Activated naive CD8-positive, alpha-beta T cell treated with anti-CD3 and anti-CD28 coated beads, Interleukin-2, amount 50 U/mL, for 24 hours (primary cell): ENCODE measurements at places on chromosomes 7 and 10.

DNA sequence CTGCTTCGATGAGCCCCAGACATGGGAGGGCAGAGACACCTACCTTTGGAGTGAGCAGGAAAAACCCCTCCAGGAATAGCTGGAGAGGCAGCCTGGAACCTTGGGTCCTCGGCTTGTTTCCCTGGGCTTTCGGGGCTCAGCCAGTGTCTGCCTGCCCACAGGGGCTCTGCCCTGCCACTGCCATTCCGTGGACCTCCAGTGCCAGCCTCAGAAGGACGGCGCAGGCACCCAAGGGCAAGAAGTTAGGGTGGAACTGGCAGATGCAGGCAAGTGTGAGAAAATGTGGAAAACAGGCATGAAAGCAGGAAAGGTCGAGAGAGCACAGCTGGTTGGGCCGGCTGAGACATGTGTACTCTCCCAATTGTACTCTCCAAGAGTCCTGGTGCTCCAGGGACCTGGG is 281.5 kb downstream of the GRID1 start:
- no peak for DNase-seq

DNA sequence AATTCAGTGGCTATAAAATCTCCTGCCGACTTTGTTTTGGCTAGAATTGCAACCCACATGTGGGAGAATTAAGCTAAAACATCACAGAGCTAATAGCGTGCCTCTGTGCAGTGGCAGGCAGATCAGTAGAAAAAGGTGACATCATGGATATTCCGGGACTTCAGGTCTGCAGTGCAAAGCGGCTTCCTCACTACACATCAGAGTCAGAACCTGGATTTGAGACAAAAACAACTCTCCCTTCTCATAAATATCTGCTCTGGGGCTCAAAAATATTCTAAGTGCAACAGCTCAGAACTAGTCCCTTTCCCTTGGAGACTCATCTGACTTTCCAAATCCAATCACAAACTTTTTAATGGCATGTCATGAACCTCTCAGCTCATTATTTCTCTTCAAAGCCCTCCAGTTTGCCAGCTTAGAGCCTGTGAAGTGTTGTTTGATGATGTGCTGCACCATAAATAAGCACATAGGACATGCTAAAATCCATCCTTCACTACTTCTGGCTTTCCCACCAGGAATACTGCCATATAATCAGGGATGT is 337.1 kb downstream of the RNLS start:
- DNase-seq, result no peak

DNA sequence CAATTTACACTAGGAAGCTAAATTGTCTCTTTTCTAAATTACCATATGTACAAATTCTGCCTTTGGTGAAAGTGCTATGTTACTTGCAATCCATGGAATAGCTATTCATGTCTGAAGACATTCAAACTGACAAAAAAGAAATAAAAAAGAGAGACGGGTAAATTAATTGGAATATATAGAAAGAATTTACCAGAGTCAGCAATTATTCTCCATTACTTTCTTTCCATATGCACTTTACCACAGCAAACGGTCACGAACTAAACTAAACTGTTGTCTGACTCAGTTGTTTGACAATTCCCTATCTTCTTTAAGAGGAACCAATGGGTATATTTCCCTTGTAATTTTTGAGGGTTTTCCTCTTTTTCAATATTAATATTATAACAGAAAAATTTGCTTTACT is 85.7 kb downstream of the HOXA1 start:
- no peak for DNase-seq

DNA sequence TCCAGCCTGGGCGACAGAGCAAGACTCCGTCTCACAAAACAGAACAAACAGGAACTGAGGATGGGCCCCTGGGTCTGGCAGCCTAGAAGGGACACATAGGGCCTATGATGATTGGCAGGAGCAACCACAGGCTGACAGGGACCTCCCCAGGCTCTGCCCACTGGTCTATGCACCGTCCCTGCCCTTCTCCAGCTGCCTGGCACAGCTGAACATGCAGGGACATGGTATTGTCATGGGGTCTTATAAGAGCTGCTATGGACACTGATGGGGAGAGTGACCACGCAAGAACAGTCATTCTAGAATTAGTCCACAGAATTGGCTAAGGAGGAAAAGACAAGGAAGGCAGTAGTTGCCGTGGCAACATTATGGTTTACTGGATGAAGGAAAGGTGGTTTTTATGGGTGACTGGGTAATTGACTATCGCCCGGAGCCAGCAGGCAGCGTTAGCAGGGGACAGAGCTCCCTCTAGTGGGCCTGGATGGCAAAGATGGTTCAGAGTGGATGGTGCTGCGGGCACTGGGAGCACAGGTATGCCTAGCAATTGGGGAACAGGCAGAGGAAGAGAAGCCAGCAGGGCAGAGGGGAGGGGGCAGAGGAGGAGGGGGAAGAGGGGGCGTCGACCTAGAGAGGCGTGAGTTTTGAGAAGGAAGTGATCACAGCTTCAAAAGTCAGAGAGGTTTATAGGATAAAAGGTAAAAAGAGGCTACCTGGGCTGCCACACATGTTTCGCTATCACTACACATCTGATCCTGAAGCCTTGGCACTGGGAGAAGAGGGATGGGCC is 7.8 kb upstream of the TRIM56 start:
- DNase-seq, result peak; percentile 89

DNA sequence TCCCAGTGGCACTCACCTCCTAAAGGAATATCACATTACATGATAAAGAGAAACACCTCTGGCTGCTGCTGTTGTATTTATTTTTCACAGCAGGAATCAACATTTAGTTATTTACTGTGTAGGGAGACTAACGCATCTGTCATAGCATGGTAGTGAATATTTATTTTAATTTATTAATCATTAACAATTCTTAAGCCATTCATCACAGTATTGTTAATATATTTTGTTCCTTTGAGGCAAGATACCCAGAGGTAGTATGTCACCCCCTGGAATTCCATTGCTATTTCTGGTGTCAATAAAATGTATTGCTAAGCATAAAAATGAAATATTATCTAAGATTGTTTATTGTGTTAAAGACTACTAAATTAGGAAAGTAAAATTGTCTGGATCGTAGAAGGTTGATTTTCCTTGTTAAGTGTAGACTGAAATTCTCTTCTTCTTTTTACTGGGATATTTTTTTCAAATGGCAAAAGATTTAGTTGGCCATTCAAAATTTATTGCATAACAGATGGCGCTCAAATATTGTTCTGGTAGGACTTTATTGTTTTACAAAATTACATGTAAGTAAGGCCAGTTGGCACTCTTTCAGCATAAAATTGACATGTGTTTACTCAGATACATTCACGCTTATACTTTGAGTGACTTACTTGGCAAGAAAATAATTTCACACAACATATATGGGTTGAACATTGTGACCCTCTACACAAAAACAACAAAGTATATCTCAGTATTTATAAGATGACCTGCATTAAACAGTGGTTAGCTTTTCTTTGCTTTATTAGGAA is 1358.7 kb upstream of the SORCS1 start:
- DNase-seq, result no peak

- no peak for DNase-seq
Measured at GRCh38 chr7:43456200-43456599, 126.7 kb upstream of the STK17A start.

DNA sequence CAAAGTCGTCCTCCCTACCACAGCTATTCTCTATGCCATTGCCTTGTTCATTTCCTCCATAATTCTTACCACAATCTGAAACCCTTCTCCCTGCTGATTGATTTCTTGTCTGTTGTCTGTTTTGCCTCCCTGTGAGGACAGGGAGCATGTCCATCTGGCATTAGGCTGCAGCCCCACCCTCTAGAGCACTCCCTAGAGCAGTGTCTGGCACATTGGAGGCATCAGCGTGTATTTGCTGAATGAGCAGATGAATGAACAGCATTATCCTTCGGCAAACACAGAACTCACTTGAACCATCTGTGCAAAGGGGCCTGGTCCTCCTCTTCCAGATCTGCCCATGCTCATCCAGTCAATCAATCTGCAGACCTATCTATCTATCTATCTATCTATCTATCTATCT is 5.1 kb upstream of the DMBT1 start:
- DNase-seq, result no peak

DNA sequence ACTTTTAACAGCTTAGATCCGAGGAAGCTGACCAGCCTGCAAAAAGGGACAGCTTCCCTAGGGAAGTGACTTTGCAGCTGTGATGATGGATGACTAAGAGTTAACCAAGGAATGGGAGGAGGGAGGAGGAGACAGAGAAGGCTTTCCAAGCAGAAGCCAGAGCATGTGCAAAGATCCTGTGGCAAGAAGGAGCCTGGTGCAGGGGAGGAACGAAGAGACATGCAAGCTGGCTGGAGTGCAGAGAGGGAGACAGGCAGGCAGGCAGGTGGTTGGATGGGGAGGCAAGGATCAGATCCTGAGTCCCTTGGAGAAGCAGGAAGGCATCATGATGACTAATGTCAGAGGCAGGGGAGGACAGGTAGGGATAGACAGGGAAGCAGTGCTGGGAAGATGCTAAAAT is 148.8 kb downstream of the PFKFB3 start:
- no peak for DNase-seq

DNA sequence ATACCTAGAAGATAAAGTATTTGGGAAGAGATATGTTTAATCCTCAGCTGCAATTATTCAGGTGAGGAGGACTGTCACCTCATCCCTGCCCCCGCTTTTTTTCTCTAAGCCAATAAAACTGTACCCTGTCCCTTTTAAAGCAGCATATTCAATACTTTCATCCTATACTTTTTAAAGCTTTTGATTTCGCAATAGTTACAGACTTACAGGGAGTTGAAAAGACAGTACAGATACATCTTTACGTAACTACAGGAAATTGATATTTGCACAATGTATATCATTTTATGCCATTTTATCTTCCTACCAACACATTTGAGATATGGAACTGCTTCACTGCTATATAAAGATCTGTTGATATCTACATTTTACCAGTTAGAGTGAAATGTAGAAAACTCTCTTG is 47.6 kb downstream of the STK17A start:
- no peak for DNase-seq

- DNase-seq, result no peak
Measured at GRCh38 chr7:138032186-138032585, 30.3 kb upstream of the CREB3L2 start.

- DNase-seq, result no peak
Measured at GRCh38 chr7:74280985-74281384, 8.2 kb upstream of the CLIP2 start.

GRCh38 chr7:126801733-126802132 is 451.0 kb downstream of the GRM8 start:
- DNase-seq, result no peak

GRCh38 chr7:31123321-31123720 is 71.2 kb downstream of the ADCYAP1R1 start:
- no peak for DNase-seq

- no peak for DNase-seq
Measured at GRCh38 chr7:22858640-22859561, 36.3 kb upstream of the TOMM7 start.
